Uterus (tissue), 4 donors: ENCODE measurements at places on chromosomes 12 and 14. TPM values are rescaled to one million over a fixed set of nuclear protein-coding genes. Genes with fewer than 3 reads are reported as not detected.

DNA sequence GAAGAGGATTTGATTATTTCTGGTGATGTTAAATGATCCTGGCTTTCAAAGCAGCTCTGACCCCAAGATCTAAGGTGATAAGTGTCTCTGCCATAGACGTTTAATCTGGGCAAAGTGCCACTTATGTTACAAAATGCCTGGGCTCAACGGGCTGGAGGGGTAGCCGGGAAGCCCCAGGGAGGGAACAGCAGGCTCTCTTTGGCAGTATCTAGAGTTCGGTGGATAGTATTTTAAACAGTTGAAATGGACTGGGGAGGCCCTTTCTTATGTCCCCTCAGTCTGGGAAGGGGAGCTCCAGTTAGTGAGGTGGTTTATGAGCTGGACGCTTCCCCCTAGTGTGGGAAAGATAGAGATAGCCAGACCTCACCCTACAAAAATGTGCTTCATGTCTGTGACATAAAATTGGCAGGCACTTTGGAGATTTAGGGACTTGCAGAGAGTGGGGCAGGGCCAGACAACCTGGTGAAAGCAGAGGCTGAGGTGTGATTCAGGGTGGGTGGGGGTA is 5.5 kb upstream of the HOXC11 start:
- H3K36me3 ChIP-seq = no peaks in the 10 kb centered on the region
- H3K4me3 ChIP-seq = no peak overlapping the region
- no peaks in the 10 kb centered on the region for H3K4me1 ChIP-seq
- H3K27ac ChIP-seq = no peak overlapping the region

DNA sequence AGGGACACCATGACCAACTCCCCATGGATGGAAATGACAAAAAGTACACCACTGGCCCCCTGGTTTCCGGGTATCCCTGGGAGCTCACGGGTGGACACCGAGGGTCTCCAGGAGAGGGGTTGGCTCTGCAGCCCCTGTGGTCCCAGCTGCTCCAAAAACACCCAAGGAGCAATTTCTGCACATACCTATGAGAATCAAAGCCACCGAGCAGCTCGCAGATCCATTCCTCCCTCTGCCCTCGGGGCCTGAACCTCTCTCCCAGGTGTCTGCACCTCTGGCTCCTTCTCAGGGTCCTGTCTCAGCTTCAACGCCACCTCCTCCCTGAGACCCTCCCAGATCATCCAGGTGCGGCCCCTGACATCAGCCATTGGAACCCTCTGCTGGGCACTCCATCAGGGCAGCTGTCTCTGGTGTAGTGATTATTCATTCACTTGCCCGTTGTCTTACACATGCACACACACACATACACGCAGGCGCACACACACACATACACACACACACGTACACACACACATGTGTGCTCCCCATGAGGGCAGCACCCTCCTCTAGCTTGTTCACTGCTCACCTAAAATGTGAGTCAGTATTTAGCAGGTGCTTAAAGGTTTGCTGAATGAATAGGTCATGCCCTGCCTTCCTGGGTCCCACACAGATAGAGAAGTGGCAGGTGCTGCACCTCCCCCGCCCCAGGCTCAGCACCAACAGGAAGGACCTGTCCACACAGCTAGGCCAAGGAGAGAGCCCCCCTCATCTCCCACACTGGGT is 5.9 kb downstream of the RIMBP2 start:
- H3K27ac ChIP-seq = no peak overlapping the region
- H3K4me3 ChIP-seq = no peak overlapping the region
- no peaks in the 10 kb centered on the region for H3K4me1 ChIP-seq
- no peaks in the 10 kb centered on the region for H3K27me3 ChIP-seq
- DNase-seq = no peak

DNA sequence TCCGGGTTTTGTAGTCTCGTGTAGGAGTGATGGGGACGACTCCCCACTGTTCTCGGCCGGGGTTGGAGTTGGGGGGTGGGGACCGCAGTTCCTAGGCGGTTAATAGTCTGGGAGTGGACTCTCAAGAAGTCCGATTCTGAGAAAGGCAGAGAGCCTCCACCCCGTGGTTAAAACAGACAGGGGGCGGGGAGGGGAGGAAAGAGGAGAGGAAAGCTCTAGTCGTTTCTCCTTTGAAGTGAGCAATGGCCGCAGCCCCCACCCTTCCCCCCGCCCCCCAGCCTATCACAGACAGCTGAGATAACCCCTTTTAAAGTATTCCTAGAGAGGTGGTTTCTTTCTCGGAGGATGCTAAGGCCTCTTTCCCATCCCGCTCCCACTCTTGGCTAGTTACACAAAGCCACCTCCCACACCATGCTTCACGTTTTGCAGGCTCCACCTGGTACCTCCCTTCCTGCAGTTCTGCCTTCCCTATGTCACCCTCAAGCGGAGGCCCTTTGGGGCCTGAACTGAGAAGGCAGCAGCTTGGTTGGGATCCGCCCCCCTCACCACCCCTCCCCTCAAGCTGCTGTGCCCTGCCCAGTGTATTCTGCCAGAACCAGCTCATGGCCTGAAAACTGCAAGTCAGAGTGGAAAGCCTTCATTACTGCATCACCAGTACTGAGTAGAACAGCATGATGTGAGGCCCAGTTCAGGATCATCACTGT is 853 bp downstream of the USP5 start:
- DNase-seq = peak; percentile 47
- no peaks in the 10 kb centered on the region for H3K4me1 ChIP-seq
- peak overlapping the region; percentile 77 for H3K4me3 ChIP-seq
- no peaks in the 10 kb centered on the region for H3K36me3 ChIP-seq

DNA sequence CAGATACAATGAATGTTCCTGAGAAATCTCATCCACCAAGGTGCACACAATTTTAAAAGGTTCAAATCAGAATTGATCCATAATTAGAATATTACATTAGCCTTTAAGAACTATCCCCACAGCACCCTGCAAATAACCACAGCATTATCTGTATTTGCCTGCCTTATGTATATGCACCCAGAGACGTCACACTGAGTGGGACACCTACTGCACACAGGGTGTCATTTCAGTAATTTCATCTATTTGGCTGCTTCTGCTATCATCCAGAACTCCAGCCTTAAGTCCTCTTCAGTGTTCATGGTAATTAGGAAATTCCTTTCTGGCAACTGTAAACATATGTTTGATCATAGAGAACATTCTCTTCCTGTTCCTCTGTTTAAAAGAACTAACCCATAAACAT is 298.4 kb downstream of the SYT1 start:
- H3K36me3 ChIP-seq = no peaks in the 10 kb centered on the region
- H3K27me3 ChIP-seq = no peaks in the 10 kb centered on the region
- no peak overlapping the region for H3K4me3 ChIP-seq
- no peak for DNase-seq
- H3K27ac ChIP-seq = no peak overlapping the region

DNA sequence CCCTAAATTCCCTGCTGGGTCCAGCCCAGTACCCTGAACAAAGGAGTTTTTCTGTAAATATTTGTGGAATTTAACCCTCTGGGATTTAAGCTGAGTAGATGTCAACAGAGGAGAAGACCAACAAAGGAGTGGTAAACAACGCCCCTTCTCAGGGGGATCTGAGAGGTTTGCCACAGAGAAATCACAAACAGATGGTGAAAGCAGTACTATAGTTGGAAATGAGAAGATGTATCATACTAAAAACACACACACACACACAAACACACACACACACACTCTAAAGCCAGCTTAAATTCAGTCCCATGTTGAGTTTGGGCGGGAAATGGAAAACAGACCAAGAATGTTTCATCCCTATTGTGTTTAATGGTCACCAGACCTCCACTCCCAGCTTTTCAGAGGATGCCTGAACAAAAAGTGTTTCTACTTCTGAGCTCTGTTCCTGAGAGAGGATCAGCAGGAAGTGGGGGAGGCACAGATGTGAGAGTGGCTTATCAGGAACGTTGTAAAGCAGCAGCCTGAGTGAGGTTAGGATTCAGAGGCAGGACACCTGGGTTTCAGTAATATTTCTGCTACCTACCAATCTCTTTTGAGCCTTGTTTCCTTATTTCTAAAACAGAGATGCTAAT is 3.2 kb downstream of the BIN2 start:
- DNase-seq = no peak
- H3K27ac ChIP-seq = no peak overlapping the region
- no peaks in the 10 kb centered on the region for H3K36me3 ChIP-seq
- no peaks in the 10 kb centered on the region for H3K4me1 ChIP-seq

GRCh38 chr12:12272869-12273268 is 6.0 kb upstream of the LRP6 start:
- DNase-seq = no peak
- no peak overlapping the region for H3K4me3 ChIP-seq
- no peak overlapping the region for H3K27ac ChIP-seq
- H3K36me3 ChIP-seq = no peaks in the 10 kb centered on the region
- no peaks in the 10 kb centered on the region for H3K4me1 ChIP-seq

LIN7A gene
- total RNA-seq = 31.2 TPM

DNA sequence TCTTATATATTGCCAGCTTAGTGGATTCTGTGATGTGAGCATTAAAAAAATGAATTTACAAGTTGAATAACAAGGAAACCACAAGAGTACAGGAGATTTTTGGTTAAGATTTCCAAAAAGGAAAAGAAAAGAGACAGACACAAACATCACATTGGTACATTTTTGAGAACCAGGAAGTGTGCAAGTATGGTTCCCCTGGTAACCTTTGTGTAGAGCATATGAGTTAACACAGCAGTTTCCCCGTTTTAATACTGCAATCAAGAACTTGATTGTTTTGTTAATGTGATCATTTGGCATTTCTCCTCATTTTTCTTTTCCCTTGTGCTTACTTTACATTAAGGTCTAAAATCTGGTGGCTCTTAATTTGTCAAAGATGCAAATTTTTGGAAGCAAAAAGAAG is 490.4 kb upstream of the ATP2B1 start:
- H3K4me3 ChIP-seq = no peak overlapping the region
- H3K36me3 ChIP-seq = no peaks in the 10 kb centered on the region
- no peaks in the 10 kb centered on the region for H3K27me3 ChIP-seq
- no peak for DNase-seq
- H3K4me1 ChIP-seq = no peaks in the 10 kb centered on the region
- no peak overlapping the region for H3K27ac ChIP-seq

ELK3 gene
- total RNA-seq = 39.3 TPM

DNA sequence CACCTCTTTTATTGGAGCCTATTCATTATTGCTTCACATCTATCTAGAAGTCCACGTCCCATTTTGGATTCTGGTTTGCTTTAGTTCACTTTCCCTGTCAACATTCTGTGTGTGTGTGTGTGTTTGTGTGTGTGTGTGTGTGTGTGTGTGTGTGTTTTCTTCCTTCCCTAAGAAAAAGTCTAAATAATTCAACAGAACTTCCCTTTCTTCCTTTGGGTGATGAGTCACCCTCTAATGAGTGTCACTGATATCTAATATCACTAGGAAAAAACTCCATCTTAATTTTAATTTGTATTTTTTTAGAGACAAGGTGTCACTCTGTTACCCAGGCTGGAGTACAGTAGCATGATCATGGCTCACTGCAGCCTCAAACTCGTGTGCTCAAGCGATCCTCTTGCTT is 234.2 kb downstream of the TTC8 start:
- no peak for DNase-seq
- H3K4me1 ChIP-seq = no peaks in the 10 kb centered on the region
- H3K4me3 ChIP-seq = no peak overlapping the region
- H3K27ac ChIP-seq = no peak overlapping the region

DNA sequence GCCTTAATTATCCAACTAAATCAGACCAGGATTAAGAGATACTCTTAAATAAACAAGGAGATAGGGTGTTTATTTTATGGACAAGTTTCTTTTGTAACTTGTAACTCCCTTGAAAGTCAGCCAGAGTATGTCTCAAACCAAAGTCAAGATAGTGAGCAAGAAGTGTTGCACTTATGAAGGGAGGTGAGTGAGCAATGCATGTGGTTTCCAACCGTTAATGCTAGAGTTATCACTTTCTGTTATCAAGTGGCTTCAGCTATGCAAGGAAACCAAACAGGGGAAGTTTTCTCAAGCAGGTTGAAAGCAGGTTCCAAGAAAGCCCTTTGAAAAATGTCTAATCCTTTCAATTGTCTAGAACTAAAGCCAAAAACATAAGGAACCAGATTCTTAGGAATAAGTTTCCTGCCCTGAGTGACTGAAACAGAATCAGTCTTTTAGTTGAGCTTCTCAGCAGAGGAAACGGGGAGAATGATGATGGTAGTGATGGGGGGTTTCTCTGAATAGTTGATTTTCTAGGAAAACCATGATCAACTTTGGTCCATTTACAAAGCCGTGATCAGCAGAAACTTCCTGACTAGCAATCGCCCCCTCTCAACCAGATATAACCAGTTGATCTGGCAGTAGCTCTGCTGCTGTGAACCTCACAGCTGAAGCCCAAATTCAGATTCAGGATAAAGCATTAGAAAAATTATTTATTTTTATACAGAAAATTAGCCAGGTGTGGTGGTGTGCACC is 128.4 kb downstream of the DAD1 start:
- H3K27me3 ChIP-seq = no peaks in the 10 kb centered on the region
- no peak for DNase-seq
- H3K27ac ChIP-seq = no peak overlapping the region
- H3K36me3 ChIP-seq = no peaks in the 10 kb centered on the region

ASIC1 gene
- total RNA-seq = 5.6 TPM

ASCL1 gene
- total RNA-seq = not detected

KRT77 gene
- total RNA-seq = not detected

GRCh38 chr14:69687606-69688298 is 76.4 kb downstream of the SUSD6 start:
- no peaks in the 10 kb centered on the region for H3K27me3 ChIP-seq
- no peaks in the 10 kb centered on the region for H3K36me3 ChIP-seq
- H3K4me3 ChIP-seq = no peak overlapping the region
- no peak for DNase-seq
- no peaks in the 10 kb centered on the region for H3K4me1 ChIP-seq
- no peak overlapping the region for H3K27ac ChIP-seq

LALBA gene
- not detected for total RNA-seq

DNA sequence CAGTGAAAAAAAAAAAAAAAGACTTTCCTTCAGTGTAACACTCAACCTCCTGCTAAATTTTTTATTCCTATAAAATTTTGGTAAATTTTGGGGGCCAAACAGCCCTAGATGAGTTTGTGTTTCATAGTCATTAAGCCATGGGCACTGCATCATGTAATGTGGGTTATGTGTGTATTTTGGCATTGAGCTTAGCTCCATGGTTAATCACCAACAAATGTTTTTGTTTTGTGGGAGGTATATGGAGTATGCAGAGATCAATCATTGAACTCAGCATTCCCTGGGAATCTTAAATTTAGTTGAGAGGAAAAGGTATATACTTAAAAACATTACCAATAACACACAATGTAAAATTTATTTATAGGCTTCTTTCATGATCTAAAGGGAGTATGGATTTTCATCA is 8.5 kb upstream of the ARMH4 start:
- H3K27me3 ChIP-seq = peaks cover 4% of the 10 kb centered on the region
- H3K4me3 ChIP-seq = no peak overlapping the region
- no peaks in the 10 kb centered on the region for H3K36me3 ChIP-seq
- no peaks in the 10 kb centered on the region for H3K4me1 ChIP-seq

GRCh38 chr12:2049604-2050540 is 2.9 kb upstream of the CACNA1C start:
- no peak overlapping the region for H3K4me3 ChIP-seq
- no peak for DNase-seq
- H3K36me3 ChIP-seq = no peaks in the 10 kb centered on the region
- H3K27me3 ChIP-seq = no peaks in the 10 kb centered on the region
- no peaks in the 10 kb centered on the region for H3K4me1 ChIP-seq
- H3K27ac ChIP-seq = no peak overlapping the region
